ENCODE measurements at places on chromosomes 12 and 14.

- H3K4me3 ChIP-seq = no peak overlapping the region
- H3K27ac ChIP-seq = no peak overlapping the region
- no peaks in the 10 kb centered on the region for H3K36me3 ChIP-seq
Observed at GRCh38 chr14:72576258-72576657, 317.6 kb downstream of the DPF3 start.

DNA sequence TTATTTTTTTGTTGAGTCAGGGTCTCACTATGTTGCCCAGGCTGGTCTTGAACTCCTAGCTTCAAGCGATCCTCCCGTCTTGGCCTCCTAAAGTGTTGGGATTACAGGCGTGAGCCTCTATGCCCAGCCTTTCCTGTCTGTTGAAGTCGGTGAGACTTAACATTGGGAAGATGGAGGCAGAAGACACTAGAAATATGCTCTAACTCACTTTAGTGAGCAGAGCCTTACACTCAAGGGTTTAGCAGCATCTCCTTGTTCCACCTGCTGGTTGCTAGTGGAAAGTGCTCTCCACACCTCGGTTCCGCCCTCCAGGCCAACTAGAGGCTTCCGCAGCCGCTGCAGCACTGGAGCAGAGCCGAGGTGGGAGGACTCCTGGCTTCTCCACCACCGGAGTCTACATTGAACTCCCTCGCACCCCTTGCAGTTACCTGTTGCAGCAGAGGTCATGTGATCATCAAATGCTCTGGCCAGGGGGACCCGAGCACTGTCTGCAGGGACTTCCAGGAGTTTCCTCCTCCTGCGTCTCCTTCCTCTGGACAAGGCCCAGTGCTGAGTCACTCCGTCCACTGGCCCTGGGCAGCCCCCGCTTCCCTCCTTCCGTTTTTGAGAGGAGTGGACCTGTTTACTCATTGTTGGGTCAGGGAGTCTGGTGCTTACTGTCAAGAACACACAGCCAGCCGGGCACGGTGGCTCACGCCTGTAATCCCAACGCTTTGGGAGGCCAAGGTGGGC lies 9.4 kb upstream of the HVCN1 start:
- H3K36me3 ChIP-seq = no peaks in the 10 kb centered on the region
- no peak overlapping the region for H3K4me3 ChIP-seq
- H3K27me3 ChIP-seq = no peaks in the 10 kb centered on the region

- H3K4me1 ChIP-seq = peaks cover 14% of the 10 kb centered on the region
- no peaks in the 10 kb centered on the region for H3K27me3 ChIP-seq
- no peak overlapping the region for H3K27ac ChIP-seq
- no peak overlapping the region for H3K4me3 ChIP-seq
- DNase-seq = no peak
Observed at GRCh38 chr12:67780580-67781084, 132.1 kb downstream of the DYRK2 start.

DNA sequence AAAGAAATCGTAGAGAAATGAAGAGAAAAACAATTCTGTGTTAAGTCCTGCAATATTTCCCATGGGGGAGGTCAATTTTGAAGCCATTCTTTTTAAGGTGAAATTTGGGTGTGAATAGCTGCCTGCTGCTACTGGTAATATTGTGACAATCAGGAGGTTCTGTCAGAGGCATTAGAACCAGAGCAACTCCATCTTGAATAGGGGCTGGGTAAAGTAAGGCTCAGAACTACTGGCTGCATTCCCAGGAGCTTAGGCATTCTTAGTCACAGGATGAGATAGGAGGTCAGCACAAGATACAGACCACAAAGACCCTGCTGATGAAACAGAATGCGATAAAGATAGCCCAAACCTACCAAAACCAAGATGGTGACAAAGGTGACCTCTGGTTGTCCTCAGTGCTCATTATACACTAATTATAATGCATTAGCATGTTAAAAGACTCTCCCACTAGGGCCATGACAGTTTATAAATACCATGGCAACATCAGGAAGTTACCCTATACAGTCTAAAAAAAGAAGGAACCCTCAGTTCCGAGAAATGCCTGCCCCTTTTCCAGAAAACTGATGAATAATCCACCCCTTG lies 24.8 kb upstream of the MTHFD1 start:
- no peak overlapping the region for H3K27ac ChIP-seq
- H3K4me1 ChIP-seq = no peaks in the 10 kb centered on the region
- H3K36me3 ChIP-seq = no peaks in the 10 kb centered on the region
- H3K4me3 ChIP-seq = no peak overlapping the region
- H3K27me3 ChIP-seq = no peaks in the 10 kb centered on the region

DNA sequence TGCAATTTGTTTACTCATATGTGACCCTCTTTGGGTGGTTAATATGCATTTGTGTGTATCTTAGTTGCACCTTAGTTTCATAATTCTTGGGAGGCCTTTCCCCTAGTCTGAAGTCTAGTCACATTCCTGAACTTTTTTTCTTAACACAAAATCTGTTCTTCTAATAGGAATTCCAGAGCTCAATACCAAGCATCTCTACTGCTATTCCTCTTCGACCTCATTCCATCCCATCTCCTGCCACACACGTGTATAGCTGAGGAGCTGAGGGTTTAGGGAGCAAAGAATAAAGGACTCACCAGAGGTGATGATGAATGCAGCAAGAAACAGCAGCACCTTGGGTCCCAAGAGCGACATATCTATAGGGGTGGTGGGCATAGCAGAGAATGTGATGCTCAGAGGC lies 875 bp downstream of the MFAP5 start:
- H3K27me3 ChIP-seq = no peaks in the 10 kb centered on the region
- no peak overlapping the region for H3K27ac ChIP-seq
- H3K36me3 ChIP-seq = no peaks in the 10 kb centered on the region
- no peak for DNase-seq

DNA sequence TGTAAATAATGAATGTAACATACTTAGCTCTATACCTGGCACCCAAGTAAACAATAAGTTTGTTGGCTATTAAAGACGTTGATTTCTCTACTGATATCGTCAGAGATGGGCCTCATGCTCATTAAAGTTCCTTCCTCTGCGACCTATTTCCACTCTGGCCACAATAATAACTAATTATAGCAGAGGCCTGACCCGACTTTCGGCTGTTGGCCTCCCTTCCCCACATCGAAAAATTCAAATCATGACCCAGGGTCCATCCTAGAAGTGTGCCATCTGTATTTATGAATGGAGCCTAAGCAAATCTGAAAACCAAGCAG lies 321 bp upstream of the USP30 start:
- peaks cover 18% of the 10 kb centered on the region for H3K4me1 ChIP-seq
- no peaks in the 10 kb centered on the region for H3K27me3 ChIP-seq

DNA sequence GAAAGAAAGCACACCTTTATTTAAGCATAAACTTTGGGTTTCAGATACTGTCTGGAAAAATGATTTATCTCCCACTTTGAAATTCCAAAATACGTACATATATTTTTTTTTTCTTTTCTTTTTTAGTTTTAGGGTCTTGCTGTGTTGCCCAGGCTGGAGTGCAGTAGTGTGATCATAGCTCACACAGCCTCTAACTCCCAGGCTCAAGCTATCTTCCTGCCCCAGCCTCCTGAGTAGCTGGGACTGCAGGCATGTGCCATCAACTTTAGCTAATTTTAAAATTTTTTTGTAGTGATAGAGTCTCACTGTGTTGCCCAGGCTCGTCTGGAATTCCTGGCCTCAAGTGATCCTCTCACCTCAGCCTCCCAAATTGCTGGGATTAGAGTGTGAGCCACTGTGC lies 45.9 kb upstream of the PAPLN start:
- no peaks in the 10 kb centered on the region for H3K4me1 ChIP-seq
- DNase-seq = no peak
- peaks cover 16% of the 10 kb centered on the region for H3K36me3 ChIP-seq
- no peaks in the 10 kb centered on the region for H3K27me3 ChIP-seq
- no peak overlapping the region for H3K27ac ChIP-seq

Data from CD4-positive, alpha-beta memory T cell (primary cell).